Endothelial cell (in vitro differentiated cells): ENCODE measurements at places on chromosomes 2 and 18. TPM values are rescaled to one million over a fixed set of nuclear protein-coding genes. Genes with fewer than 3 reads are reported as not detected.
A peak's percentile ranks its signal among the peaks of the same experiment; 100 is the strongest.

DNA sequence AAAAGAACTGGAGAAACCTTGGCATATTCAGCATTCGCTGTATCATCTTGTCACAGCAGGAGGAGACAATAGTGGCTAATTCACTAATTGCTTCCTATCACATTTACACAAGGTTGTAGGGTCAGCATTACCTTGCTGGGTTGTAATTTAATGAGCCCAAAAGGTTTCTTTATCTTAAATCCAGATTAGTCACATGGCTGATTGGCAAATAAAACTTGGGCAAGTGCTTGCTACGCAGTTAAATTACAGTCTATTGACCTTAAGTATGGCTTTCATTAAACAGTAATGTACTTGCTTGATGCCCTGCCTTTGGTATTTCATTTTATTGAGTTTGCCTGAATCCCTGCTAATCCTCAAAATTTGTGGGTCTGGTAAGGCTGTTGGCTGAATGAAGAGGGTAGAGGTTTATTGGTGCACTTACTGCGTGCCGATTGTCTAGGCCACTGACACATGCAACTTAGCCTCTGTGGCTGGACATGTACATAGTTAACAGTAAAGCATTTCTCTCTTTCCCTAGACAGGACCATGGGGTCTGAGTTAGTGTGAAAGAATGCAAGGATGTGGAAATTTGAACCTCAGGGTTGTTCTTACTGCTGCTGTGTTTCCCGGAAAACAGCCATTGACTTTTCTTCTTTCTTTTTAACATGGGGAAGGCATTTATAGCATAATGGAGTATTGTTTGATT is 34.3 kb downstream of the FMNL2 start:
- peak overlapping the region; percentile 4 for H3K27ac ChIP-seq
- DNase-seq: no peak
- peaks cover 23% of the 10 kb centered on the region for H3K4me1 ChIP-seq

GRCh38 chr2:186599186-186599778 is 9.4 kb downstream of the ITGAV start:
- H3K36me3 ChIP-seq: no peaks in the 10 kb centered on the region
- H3K4me3 ChIP-seq: no peak overlapping the region
- no peak overlapping the region for H3K27ac ChIP-seq
- no peak for DNase-seq

DNA sequence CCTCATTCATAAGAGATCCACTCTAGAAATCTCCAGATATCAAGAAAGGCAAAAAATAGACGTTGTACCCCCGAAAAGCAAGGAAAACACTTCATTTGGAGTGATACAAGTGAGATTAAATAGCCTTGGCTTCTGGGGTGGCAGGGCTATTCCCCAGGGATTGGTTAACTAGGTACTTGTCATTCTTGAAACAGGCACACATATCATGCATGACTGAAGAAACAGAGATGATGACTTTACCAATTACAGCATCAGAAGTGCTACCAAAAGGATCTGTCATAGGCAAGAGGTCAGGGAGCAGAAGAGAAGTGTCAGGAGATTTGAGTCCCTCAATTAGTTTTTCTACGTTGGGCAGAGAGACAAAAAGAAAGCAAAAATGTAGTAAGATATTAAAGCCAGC is 45.2 kb upstream of the NFU1 start:
- H3K36me3 ChIP-seq: peaks cover 13% of the 10 kb centered on the region
- peak overlapping the region; percentile 16 for H3K27ac ChIP-seq
- H3K27me3 ChIP-seq: peaks cover 3% of the 10 kb centered on the region

DNA sequence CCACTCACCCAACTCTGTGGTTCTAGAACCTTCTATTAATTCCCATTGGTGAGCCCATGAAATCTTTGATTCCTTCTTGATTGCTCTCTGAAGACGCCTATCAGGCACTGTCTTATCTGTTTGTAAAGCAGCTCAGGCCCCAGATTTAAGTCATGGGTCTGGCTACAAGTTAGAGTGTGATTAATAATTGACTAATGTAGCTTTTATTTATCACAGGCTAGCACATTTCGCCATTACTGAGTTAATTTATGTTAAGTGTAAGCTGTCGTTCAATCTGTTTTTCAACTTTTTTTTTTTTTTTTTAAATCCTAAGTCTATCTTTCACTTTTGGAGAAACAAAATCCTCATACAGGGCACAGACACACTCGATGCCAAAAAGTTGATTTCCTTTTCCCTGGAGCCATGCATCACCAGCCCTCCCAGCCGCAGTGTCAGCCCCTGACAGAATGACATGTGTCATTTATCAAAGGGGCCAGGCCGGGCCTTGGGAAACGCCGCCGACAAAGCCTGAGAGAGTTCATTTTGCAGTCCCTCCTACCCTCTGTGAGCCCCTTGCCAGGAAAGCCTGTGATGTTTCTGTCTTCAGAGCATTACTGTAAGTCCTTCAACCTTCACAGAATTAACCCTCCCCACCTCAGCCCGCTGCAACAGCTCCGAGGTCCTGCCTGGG is 15.8 kb downstream of the TSHZ1 start:
- H3K4me3 ChIP-seq: no peak overlapping the region
- peaks cover 10% of the 10 kb centered on the region for H3K4me1 ChIP-seq
- no peaks in the 10 kb centered on the region for H3K27me3 ChIP-seq

- peaks cover 5% of the 10 kb centered on the region for H3K4me1 ChIP-seq
- H3K27ac ChIP-seq: no peak overlapping the region
- H3K36me3 ChIP-seq: no peaks in the 10 kb centered on the region
- no peak for DNase-seq
Observed at GRCh38 chr18:10124557-10124956, 210.7 kb downstream of the VAPA start.

DNA sequence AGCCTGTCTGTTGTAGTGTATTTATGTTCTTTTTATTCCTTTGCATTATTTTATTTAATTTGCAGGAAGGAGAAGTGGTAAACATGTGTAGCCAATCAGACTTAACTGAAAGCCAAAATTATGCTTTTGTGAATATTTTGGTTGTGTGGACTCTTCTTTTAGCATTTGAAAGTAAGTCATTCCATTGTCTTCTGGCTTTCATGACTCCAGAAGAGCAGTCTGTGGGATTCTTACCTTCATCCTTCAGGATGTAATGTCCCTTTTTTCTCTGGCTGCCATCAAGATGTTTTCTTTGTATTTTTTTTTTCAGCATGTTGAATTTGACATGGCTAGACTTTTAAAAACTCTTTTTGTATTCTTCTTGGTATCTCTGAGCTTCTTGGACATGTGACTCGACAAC is 895.2 kb upstream of the ZEB2 start:
- H3K4me1 ChIP-seq: no peaks in the 10 kb centered on the region
- no peak for DNase-seq
- H3K36me3 ChIP-seq: no peaks in the 10 kb centered on the region
- H3K27ac ChIP-seq: no peak overlapping the region
- H3K27me3 ChIP-seq: no peaks in the 10 kb centered on the region

DNA sequence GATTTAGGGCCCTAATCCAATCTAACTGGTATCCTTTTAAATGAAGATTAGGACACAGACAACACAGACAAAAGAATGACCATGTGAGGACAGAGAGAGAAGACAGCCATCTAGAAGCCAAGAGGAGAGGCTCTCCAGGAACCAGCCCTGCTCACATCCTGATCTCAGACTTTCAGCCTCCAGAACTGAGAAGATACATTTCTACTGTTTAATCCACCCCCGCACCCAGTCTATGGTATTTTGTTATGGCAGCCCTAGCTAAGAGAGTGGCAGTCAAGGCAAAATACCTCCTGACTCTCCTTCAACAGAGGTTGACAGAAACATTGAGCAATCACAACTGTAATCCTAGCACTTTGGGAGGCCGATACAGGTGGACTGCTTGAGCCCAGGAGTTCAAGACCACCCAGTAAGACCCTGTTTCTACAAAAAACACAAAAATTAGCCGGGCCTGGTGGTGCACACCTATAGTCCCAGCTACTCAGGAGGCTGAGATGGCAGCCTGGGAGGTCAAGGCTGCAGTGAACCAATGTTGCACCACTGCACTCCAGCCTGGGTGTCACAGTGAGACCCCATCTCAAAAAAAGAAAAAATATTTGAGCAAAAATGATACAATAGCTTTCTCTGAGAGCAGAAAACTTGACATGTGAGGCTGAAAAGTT is 34.7 kb downstream of the WDR33 start:
- H3K4me1 ChIP-seq: peaks cover 19% of the 10 kb centered on the region
- peak overlapping the region; percentile 52 for H3K27ac ChIP-seq
- DNase-seq: no peak
- H3K36me3 ChIP-seq: peaks cover 3% of the 10 kb centered on the region
- no peaks in the 10 kb centered on the region for H3K27me3 ChIP-seq
- no peak overlapping the region for H3K4me3 ChIP-seq

The SLC9A2 gene
- 0.05 TPM for total RNA-seq
